ENCODE measurements at places on chromosomes 7 and 10.

DNA sequence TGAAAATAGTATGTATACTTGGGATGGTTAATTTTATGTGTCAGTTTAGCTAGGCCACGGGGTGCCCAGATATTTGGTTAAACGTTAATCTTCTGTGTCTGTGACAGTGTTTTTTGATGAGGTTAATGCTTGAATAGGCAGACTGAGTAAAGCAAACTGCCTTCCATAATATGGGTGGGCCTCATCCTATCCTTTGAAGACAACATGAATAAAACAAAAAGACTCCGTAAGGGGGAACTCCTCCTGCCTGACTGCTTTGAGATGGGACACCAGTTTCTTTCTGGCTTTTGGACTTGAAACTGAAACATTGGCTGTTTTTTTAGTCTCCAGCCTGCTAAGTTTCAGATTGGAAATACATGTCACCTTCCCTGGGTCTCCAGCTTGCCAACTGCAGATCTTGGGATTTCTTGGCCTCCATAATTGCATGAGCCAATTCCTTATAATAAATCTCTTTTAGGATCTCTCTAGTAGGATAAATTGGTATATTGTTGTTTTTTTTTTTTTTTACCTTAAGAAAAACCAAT lies 59.9 kb upstream of the GLCCI1 start:
- DNase-seq, result no peak

- DNase-seq, result no peak
Measured at GRCh38 chr10:63173468-63174232, 40.5 kb downstream of the NRBF2 start.

DNA sequence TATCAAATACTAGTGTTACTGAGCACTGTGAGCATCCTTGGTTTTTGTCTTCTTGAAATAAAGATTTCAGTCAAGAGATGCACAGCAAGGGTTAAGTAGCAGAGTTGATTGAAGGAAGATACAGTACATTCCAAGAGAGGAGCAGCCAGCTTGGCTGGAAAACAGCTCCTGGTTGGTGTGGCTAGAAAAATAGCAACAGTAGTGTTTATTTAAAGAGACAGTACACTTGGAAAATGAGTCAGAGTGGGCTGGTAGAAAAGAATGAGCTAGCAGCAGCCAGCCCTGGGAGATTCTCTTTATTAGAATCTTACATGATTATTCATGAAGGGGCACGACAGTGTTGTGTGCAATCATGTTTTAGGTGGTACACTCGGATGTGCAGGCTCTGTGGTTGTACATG lies 1016.4 kb upstream of the SORCS1 start:
- no peak for DNase-seq

DNA sequence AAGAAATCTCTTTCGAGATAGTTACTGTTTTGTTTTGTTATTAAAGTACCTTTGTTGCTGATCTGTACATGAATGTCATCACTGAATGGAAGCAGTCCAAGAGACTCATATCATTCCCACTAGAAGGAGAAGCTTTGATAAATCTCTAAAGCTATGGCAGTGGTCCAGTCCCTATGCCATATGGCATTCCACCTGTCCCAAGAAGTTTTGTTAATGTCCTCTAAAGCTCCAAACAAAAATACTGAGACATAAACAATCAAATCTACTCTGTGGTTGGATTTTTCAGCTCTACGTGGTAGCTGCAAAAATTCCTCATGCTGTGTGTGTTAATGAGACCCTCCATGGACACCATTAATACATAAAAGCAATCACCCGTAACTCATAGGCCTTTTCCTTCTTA lies 94.1 kb downstream of the LRRN3 start:
- DNase-seq, result no peak

DNA sequence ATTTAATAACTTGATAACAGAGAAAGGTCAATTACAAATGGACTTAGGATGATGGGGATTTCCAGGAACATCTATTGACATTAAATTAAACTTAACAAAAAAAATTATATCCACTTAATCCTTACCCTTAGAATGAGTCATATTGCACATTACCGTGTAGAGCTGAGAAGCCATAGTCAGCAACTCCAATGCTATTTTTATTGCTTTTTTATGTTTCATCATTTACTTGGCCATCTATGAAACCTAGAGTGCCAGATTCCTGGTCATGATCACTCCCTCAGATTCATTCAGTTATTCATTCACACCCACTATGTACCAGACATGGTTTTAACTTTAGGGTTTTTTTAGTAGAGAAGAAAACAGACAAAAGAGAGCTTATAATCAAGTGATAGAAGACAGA lies 1180.4 kb downstream of the CNTNAP2 start:
- DNase-seq, result no peak

- no peak for DNase-seq
Measured at GRCh38 chr7:110620110-110620735, 470.7 kb upstream of the LRRN3 start.

GRCh38 chr7:3117488-3118231 lies 74.0 kb upstream of the CARD11 start:
- no peak for DNase-seq

DNA sequence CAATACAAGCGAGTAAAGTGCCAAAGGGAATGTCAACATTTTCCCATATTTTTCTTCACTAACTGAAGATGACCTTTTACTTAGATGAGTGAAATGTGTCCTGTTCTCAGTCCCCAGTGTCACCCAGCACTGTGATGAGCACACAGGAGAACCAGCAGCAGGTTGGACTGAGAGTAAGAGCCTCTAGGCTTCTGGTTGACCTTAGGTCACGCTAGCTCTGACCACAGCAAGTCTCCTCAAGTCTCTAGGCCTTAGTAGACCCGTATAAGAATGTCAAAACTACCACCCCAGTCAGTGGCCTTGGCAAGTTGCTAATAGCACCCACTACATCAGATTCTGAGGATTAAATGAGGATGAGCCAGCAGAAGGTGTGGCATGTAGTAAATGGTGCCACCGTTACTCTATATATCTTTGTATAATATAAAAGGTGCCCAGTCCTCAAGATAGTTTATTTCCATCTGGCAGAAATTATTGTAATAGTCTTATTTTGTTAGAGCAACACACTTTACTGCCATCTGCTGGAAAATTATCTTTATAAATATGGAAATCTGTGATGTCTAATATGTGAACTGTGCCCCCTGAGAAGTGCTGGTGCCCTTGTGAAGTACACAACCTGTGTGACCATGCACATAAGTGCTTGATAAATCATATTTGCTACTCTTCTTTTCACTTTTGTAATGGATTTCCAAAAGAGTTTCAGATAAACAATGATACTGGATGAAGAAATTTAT lies 75.7 kb downstream of the SPAG6 start:
- DNase-seq, result no peak

DNA sequence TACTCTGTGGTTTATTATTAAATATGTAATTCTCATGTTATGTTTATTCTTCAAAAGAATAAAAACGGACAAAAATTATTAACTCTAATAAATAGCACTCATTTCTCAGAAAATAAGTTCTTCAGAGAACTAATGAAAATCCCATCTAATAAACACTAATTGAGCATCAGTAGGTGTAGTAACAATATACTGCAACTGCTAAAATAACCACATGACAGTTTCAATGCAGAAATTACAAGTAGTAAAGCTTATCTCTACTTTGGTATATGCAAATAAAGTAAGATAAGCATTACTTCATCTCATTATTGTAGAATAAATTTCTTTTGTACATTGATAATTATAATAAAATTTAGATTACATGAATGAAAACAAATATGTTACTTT lies 56.4 kb upstream of the DKK1 start:
- DNase-seq, result no peak

GRCh38 chr10:27578316-27578715 lies 74.2 kb downstream of the RAB18 start:
- no peak for DNase-seq

GRCh38 chr10:113320211-113320610 lies 232.6 kb upstream of the HABP2 start:
- DNase-seq, result no peak

DNA sequence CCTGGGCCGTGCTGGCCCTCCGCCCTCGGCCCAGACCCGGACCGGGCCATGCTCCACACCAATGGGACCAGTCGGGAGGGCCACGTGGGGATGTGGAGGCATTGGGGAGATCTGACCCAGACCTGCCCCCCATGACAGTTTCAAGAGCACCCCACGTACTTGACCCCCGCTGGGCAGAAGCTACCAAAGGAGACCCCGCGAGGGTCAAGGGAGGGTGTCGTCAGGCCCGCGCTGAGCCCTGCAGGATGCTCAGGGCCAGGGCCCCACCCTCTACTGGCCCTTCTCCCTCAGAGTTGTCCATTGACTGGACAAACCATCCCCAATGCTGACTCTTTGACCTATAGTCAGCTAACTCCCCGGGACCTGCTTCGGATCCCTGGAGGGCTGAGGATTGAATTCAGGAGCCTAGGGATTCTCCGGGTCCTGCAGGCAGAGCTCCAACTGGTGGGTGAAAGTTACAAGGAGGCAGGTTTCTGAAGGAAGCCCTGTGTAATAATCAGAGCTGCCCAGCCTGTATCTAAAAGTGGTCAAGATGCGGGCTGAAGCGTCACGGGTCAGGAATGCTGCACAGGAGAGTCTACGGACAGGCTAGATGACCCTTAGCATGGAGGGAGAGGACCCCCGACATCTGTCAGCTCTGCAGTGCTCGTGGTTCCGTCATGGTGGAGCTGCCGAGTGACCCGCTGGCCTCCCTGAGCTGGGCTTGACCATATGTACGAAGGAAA lies 498 bp upstream of the CALHM2 start:
- DNase-seq, result no peak

DNA sequence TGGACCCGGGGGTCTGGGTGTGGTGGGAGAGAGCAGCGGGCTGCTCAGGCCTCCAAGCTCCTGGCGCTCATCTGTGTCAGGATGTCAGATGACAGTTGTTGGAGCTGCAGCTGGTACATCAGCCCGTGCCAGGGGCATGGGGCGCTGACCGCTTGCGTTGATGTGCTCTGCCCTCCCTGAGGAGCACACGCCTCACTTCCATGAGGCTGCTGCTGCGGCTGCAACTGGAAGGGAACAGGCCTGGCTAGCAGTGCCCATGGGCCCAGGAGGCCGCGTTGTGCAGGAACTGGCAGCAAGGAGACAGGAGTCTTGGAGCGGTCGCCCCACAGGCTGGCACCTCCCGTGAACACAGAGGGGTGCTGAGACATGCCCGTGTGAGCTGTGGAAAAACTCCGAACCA lies 361.3 kb upstream of the MKI67 start:
- DNase-seq, result no peak

GRCh38 chr10:25078658-25079431 lies 62.4 kb downstream of the THNSL1 start:
- DNase-seq, result no peak

DNA sequence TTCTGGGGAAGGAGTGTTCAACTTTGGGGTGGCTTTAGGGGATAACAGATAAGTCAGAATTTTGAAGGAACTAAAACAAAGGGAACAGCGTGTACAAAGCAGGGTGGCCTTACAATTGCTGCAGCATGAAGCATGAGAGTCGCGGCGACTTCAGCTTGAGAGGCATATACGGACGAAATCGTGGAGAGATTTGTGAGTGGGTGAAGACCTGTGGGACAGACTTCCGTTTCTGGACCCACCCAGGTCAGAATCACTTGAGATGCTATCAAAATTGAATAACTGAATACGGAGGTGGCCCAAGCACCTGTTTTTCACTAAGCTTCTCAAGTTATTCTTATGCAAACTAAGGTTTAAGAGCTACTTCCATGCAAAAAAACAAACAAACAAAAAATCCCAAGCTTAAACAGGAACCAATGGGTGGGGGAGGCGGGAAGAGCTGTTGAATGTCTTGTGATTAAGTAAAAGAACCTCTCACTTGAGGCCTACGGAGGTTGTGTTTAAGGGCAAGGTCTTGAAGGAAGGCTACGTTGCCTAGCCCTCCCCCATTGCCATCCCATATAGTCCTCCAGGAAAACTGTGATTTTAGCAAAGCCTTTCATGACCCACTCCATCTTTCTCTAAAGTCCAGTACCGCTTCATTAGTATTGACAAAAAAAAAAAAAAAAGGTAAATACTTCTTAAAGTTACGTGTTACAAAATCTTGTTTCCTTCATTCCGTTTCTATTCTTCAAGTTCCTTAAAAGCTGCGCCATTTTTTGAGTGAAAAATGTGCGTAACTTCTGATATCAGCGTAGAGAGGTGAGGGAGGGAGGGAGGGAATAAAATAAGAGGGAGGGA lies 1.3 kb upstream of the TRIM24 start:
- DNase-seq, result no peak

GRCh38 chr7:30893357-30893756 lies 18.3 kb upstream of the AQP1 start:
- DNase-seq, result no peak

DNA sequence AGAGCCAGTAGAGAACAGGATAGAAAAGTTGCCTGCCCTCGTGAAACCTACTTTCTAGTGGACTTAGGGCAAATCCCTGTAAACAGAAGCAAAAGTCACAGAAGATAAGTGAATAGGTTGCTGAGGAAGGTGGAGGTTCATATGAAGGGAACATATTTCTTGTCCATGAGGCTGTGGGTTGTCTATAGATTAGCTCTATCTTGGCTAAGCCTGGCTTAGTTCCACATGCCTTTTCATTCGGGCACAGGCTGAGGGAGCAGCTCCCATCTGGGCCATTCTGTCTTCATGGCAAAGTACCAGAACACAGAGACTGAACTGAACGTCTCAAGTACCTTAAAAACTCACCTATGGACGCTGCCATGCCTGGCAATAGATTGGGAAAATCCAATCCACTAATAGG lies 45.3 kb downstream of the BZW2 start:
- no peak for DNase-seq

GRCh38 chr7:138727336-138728099 lies 26.4 kb upstream of the SVOPL start:
- no peak for DNase-seq

DNA sequence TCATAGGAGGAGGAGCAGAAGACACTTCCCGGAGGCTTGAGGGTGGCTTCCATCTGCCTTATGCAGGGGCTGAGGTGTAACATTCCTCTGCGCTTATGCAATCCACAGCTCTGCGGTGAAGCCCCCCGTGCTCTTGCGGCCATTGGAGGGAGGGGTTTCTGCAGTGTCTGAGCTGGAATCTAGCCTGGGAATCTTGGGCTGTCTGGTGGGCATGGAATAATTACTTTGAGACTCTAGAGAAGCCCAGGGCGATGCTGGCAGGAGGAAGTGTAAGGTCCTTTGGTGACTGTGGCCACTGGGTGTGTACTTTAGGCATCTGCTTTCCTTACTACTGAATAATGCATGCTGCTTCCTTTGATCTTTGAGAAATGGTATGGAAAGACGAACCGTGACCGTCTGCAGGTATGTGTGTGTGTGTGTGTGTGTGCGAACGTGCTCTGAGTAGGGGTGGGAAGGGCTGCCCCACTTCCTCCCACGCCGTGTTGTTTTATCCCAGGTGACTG lies 181.0 kb downstream of the PRPF18 start:
- no peak for DNase-seq

- no peak for DNase-seq
Measured at GRCh38 chr10:83250396-83250795, 888.9 kb upstream of the GHITM start.

Data from stimulated activated CD4-positive, alpha-beta T cell treated with anti-CD3 and anti-CD28 coated beads, Interleukin-2, amount 100 ng/mL, for 24 hours (primary cell).